Stimulated activated CD8-positive, alpha-beta memory T cell treated with anti-CD3 and anti-CD28 coated beads, Interleukin-15, amount 100 ng/mL, for 1 hour (primary cell): ENCODE measurements at places on chromosomes 5 and 9.

DNA sequence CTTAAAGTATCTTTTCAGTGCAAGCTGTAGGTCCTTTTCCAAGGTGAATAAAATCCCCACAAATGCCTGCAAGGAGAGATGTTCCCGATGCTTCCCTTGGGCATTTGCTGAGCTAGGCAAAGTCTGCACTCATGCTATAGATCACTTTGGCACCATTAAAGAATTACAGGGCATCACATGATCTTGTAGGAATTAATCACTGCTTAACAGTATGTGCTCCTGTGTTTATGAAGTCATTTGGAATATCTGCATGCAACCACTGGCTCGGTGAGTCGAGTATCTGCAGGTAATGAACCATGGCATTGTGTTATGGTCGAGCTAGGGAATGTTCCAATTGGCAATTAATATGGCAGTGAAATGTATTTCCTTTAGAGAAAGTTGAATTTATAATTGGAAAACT lies 615.1 kb downstream of the TLE1 start:
- DNase-seq = no peak

- DNase-seq = no peak
Measured at GRCh38 chr5:54187694-54188093, 122.7 kb downstream of the ARL15 start.

- no peak for DNase-seq
Measured at GRCh38 chr9:38091310-38092199, 22.5 kb upstream of the SHB start.

DNA sequence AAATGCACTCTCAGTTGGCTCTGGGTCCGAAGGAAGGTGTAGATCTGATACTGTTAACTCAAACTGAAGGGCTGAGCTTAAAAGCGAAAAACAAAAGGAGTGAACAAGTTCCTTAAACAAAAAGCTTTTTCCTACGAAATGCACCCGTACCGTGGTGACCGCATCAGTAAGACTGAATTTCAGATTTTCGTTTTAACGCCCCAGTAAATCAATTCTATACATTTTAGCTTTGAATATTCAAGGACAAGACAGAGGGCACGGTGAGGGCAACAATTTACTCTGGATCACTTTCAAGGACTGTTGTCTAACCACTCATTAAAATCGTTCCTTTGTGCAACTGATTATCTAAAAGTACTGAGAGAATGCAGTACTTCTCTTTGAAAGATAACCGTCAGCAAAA lies 1.9 kb downstream of the HOMER1 start:
- no peak for DNase-seq

GRCh38 chr9:127955294-127956015 lies 17.8 kb upstream of the DPM2 start:
- DNase-seq = peak; percentile 58

GRCh38 chr5:152568016-152568415 lies 162.9 kb upstream of the NMUR2 start:
- no peak for DNase-seq

GRCh38 chr9:87805259-87805658 lies 77.4 kb upstream of the SPATA31E1 start:
- no peak for DNase-seq

DNA sequence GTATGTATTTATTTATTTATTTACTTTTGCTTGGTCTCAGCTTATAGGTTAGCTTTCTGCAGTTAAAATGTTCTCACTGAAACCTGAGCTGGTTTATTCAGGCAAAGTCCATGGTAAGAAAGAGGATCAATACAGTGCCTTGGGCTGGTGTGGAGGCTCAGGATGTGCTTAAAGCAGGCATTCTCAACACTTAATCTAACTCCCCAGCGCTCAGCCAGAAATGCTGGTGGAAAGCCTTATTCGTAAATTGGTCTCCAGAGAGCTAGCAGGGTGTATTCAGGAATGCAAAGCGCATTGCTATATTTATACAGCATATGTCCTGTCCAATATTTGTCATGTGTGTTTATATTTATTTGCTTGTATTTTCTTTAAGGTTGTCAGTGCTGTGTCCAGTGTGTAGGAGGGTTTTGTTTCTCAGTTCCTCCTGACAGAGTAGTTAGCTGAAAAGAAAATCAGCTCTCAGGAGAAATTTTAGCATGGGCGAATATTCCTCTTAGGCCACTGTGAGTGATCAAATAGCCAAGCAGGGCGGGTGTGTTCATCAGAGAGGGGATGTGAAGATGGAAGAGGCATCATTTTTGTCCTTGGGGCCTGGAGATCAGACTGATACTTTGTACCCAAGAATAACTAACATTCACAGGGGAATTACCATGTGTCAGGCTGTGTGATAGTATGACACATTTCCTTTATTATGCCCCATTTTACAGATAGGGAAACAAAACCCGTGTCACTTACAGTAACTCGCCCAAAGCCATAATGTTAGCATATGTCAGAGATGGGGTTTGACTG lies 65.8 kb downstream of the DOCK2 start:
- DNase-seq = no peak

GRCh38 chr5:95424526-95424925 lies 33.4 kb downstream of the FAM81B start:
- no peak for DNase-seq

GRCh38 chr9:87211669-87212068 lies 264.4 kb upstream of the GAS1 start:
- DNase-seq = no peak

DNA sequence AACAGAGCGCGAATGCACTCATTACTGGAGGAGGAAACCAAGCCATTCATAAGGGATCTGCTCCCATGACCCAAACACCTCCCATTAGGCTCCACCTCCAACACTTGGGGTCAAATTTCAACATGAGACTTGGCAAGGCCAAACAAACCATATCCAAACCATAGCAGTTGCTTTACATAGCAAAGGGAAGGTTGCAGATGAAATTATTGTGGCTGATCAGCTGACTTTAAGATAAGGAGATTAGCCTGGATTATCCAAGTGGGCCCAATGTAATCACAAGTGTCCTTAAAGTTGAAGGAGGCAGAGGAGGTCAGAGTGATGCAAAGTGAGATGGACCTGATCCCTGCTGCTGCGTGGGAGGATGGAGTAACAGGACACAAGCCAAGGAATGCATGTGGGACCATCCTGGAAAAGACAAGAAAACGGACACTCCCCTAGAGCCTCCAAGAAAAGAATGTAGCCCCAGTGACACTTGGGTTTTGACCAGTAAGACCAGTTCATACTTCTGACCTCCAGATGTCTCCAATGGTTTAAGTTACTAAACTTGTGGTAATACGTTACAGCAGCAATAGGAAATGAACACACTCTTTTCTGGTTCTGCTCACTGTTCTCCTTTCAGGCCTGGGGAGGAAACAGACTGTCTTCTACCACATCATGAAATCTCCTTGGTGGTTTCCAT lies 167.3 kb downstream of the GNAQ start:
- DNase-seq = no peak

DNA sequence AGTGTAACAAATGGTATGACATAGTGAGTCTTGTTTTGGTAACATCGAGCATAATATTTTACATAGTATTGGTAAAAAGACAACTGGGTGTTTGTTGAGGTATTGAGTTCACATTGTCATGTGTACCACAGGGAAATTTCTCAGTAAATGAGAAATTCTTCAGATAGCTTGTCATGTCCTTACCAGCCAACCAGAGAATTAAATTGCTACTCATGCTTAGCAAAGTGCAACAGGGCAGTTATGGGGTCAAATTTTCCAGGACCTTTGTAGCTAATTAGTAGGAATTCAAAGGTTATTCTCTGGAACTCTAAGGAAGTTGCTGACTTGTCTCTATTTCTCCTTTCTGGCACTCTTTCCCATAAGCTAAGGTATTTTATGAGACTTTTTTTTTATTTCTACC lies 595.7 kb downstream of the EFNA5 start:
- no peak for DNase-seq
